IMR-90 (cell line): ENCODE measurements at places on chromosomes 11 and 22. TPM values are rescaled to one million over a fixed set of nuclear protein-coding genes. Genes with fewer than 3 reads are reported as not detected.

Gene TIMM10
- total RNA-seq, result 70.0 and 96.8 TPM in 2 replicates

Gene CALCA
- total RNA-seq, result not detected in 2 replicates

Gene PRODH
- not detected in 2 replicates for total RNA-seq

Gene OR10D3
- total RNA-seq, result not detected in 2 replicates

Gene ARVCF
- total RNA-seq, result 8.6 and 12.2 TPM in 2 replicates

Gene ARHGEF12
- total RNA-seq, result 115 and 131 TPM in 2 replicates

Gene OR52I1
- not detected in 2 replicates for total RNA-seq

Gene BCO2
- 0.18 and 0.83 TPM in 2 replicates for total RNA-seq

Gene SMCO4
- total RNA-seq, result 2.2 and 4.2 TPM in 2 replicates

Gene C1QTNF5
- total RNA-seq, result 1.9 and 2.0 TPM in 2 replicates

Gene PHF21B
- total RNA-seq, result not detected in 2 replicates

Gene TRIM44
- total RNA-seq, result 99.4 and 104 TPM in 2 replicates

Gene DMC1
- total RNA-seq, result 0.18 and 1.1 TPM in 2 replicates

Gene CHRM1
- total RNA-seq, result not detected in 2 replicates

GRCh38 chr11:103274025-103274424, 164.8 kb downstream of the DYNC2H1 start:
- DNase-seq, result no peak

- no peak for DNase-seq
These were observed 7.6 kb downstream of the IGF2 start for GRCh38 chr11:2131371-2132236.

GRCh38 chr11:31477528-31478222, 31.7 kb downstream of the IMMP1L start:
- DNase-seq, result no peak

GRCh38 chr22:33303099-33303498, 244.9 kb upstream of the SYN3 start:
- DNase-seq, result no peak

GRCh38 chr22:22692707-22693530, 48.5 kb downstream of the GGTLC2 start:
- peak; percentile 57 for DNase-seq

DNA sequence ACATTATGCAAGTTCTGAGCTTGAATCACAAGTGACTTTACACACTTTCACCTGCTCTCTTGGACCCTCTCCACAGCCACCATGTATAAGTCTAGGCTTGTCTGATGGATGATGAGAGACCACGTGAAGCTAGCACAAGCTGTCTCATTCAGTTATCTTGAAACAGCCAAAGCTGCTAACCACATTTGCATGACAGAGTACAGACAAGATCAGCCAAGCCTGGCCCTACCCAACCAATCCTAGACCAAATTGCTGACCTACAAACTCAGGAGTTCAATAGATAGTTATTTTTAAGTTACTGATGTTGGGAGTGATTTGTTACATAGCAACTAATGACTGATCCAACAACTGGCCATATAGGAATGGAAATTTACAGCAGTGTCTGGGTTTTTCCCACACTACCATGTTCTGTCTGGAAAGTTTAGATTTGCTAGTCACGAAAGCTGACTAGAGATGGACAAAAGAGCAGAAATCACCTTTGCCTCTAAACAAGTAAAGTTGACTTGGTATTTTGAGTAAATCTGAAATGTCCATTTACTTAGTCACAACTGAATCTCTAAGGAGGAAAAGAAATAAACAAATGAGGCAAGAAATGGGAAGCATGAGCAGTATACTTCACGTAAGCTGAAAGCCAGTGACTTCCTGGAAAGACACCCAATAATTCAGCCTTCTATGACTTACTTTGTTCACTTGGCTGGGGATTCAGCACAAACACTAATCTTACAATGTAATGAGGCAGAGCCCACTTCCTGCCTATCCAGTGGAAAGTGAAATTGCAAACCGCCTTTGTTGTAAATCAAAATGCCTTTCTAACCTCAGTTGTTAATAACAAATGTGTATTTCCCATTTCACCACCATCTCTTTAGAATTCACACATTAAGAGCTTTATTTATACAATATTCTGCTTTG, 101.7 kb downstream of the FAM181B start:
- DNase-seq, result peak; percentile 2

DNA sequence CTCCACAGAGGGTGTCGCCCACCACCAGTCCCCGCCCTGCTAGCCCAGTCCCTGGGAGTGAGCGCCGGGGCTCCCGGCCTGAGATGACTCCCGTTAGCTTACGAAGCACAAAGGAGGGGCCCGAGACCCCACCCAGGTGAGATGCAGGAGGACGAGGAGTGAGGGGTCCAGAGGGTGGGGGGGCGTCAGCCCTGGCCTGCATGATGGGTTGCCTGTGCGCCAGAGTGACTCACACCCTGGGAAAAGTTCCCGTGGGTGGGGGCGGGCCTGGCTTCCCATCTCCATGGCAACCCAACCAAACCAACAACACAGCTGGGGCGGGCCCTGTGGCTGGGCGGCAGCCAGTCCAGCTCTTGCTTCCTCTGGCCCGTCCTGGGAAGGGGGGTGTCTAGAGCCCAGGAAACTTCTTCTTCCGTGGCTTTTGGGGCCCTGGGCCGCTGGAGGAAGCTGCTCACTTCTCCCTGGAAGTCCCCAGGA, 4.5 kb downstream of the GAS2L1 start:
- DNase-seq, result peak; percentile 96

DNA sequence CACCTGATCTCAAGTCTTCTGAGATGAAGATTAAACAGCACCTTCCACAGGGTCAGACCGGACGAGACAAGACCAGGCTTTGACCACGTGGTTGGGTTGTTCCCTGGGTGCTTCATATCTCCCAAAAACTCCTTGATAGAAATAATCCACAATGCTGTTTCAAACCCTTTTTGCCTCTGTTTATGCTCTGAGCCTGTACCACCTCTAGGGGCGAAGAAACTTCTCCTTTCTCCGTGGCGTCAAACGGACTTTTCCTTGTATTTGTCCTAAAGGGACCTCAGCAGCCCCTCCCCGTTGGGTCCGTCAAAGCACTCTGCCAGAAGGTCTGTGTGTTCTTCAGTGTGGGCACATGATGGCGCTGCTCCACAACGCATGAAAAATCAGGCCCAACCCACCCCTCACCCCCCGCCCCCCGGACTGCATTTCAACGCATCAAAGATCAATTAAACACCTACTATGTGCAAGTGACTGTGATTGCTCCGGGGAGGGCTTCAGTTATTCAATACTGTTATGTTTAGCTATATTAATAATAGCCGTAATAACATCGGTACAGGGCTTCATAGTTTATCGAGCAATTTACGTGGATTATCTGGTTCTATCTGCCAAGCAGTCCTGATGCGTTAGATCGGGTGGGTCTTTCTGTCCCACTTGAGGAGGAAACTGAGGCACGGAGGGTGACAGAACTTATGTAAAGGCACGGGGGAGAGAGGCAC, 17.3 kb upstream of the EIF3D start:
- peak; percentile 62 for DNase-seq

DNA sequence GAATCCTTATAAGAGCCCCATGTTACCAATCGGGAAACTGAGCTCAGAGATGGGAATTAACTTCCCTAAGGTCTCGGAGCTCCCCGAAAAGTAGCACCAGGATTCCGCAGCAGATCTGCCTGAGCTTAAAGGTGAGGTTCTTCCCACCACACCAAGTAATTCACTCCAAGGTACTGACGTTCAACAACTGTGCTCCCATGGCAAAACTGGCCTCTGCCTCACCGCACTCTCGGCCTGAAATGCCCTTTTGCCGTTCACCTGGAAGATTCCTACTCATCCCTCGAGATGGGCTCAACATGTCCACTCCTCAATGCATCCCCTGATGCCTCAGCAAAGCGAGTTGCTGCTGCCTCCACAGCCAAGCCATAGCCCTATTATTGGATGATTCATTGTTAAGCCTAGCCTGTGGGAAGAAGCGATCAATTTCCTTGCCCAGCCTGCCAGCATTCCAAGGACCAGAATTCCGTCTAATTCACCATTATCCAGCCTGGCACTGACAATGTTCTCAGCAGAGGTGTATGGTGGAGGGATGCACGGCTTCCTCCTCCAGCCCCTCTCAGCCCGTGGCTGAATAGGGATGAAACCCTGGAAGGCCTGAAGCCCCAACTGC, 4.2 kb downstream of the PLAAT3 start:
- no peak for DNase-seq

- DNase-seq, result no peak
These were observed 15.1 kb downstream of the EIF4G2 start for GRCh38 chr11:10793470-10794255.

- no peak for DNase-seq
These were observed 87.7 kb upstream of the NECTIN1 start for GRCh38 chr11:119816660-119817059.
